GM04504 (cell line): ENCODE measurements at places on chromosomes 3 and 15.

DNA sequence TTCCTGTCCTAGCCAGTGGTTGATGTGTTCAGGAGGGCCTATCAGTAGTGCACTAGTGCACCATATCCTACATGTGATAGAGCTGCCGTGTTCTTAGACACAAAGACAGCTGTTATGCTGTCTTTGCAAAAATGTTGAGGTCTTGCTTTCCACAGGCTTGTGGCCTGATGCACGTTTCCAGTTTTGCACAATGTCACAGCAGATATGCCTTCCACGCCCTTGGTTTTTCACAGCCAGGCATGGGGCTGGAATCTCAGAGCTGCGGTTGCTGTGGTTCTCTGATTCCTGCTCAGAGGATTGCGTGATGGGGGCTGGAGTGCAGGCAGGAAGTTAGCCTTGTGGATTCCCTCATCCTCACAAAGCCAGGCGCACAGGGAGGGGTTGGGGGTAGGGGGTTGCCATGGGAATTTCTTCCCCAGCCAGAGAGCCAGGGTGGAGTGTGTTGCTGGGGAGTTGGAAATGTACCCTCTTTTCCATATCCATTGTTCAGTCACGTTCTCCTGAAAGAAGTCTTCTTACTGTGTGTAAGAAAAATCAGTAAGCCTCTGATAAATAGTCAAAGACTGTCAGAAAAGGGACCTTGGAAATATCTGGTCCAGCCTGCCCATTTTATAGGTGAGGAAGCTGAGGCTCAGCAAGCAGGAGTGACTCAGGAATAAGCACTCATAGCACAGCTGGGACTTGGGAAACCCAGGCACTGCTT, 79.4 kb downstream of the SMAD3 start:
- DNase-seq: no peak

- no peak for DNase-seq
Observed at GRCh38 chr3:188209740-188210139, 55.8 kb downstream of the LPP start.

DNA sequence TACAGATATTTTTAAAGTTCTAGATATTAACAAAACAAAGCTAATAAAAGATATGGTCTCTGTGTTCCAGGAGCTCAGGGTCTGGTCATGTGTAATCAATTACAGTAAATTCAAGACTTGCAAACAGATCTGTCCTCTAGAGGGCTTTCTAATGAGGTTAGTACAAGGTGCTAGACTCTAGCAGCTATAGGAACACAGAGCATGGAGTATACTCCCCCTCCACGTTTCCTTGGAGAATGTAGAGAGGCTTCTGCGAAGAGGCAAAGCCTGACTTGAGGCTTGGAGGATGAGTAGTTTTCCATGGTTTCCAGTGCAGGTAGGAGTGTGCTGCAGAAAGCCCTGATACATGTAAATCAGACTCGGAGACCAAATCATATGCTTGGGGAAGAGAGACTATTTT, 32.7 kb upstream of the DLG1 start:
- no peak for DNase-seq

- no peak for DNase-seq
Observed at GRCh38 chr3:43364926-43365325, 78.6 kb downstream of the SNRK start.

GRCh38 chr3:128170866-128171516, 17.7 kb downstream of the EEFSEC start:
- DNase-seq: peak; percentile 75

DNA sequence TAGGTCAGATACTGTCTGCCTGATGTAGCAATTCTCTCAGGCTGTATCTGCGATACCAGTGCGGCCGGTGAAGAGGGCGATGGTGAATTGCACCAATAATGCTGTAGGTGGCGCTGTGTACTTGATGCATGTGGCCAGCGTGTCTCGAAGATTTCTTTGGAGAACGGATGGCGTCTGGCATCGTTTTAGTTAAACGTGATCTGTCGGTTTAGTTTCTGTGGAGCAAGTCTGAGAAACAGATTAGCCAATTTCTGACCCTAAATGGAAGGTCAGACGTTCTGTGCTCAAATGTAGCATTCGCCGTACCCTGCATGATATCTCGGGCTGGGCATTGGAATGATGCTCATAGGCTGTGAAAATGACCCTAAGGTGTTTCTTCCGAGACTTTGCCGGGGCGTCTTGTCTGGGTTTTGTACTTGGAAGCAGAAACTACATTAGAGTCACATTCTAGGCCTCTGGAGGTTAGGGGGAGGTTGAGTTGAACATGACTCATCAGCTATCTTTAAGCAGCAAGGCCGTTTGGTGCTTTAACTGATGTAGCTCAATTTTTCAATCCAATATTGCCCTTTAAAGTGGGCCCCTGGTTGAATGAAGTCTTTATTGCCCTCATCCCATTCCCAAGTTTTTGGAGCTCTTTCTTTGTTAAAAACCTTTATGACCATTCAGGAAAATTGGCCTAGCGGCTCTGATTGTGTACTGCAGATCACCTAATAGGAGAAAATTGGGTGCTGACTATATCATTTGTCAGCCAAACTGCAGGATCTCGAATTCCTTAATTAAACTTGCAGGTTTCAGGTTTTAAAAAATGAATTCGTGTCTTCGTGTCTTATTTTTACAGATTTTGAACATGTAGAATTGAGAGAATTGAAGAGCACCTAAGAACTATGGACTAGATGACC, 80.0 kb downstream of the SQOR start:
- no peak for DNase-seq

GRCh38 chr15:65081270-65081669, 4.7 kb downstream of the KBTBD13 start:
- DNase-seq: no peak

- no peak for DNase-seq
Observed at GRCh38 chr3:13574083-13574797, 25.3 kb downstream of the FBLN2 start.

- DNase-seq: peak; percentile 16
Observed at GRCh38 chr15:51281368-51281967, 56.9 kb downstream of the CYP19A1 start.

DNA sequence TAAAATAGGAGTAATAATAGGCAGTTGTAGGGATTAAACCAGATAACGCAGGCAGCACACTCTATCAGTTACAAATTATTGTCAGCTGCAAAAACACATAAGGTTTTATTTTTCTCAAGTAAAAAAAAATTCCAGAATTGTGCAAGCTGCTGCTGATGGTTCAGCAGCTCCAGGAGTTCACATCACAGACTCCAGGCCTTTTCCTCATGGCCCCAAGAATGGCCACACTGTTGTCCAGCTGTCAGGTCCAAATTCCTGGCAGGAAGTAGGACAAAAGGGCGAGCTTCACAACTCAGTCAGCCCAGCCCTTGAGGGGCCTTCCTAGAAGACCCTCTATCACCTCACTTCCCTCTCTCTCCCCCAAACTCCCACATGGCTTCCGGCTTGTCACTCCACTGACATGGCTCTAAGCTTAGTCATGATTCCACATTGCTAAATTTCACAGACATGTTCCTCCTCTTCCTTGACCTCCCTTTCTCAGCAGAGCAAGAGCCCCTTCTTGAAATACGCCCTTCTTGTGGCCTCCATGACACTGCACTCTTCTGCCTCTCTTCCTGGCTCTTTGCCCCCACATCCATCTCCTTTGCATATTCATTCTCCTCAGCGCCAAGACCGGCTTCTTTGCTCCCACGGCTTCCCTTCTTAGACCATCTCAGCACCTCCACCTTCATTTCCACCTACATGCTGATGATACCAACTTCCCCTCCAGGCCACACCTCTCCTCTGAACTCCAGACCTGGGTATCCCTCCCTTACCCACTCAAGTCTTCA, 27.4 kb upstream of the FAM174B start:
- DNase-seq: no peak

GRCh38 chr15:61702224-61703020, 357.8 kb downstream of the VPS13C start:
- DNase-seq: no peak

DNA sequence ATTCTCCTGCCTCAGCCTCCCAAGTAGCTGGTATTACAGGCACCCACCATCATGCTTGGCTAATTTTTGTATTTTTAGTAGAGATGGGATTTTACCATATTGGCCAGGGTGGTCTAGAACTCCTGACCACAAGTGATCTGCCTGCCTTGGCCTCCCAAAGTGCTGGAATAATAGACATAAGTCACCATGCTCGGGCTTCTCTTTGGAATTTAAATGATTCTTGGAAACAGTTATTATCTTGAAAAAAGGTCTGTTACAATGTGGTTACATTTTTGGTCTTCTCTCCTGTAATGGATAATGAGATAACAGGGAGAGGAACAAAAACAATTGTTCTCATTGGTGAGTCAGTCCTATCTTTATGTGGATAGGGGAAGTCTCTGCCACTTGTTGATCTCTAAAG, 59.8 kb upstream of the AADACL2 start:
- DNase-seq: no peak

GRCh38 chr3:18649666-18650363, 224.7 kb upstream of the SATB1 start:
- DNase-seq: no peak

- no peak for DNase-seq
Observed at GRCh38 chr15:25743548-25744275, 119.4 kb downstream of the ATP10A start.

DNA sequence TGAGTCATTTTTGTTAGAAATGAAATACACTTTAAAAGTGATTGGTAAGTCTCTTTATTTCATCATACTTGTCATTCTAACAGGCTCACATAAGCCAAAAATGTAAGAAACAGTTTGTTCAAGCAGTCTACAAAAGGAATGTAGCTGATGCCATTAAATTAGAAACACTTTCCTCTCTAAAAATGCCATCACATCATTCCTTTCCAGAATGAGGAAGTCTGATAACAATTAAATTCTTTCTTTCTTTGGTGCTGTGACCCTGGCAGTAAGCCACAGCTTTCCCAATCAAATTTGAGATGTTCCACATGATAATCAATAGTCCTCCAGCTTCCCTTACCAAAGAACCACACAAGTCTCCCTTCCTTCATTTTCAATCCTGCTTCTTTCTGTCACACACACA, 9.4 kb upstream of the P2RY1 start:
- DNase-seq: no peak

DNA sequence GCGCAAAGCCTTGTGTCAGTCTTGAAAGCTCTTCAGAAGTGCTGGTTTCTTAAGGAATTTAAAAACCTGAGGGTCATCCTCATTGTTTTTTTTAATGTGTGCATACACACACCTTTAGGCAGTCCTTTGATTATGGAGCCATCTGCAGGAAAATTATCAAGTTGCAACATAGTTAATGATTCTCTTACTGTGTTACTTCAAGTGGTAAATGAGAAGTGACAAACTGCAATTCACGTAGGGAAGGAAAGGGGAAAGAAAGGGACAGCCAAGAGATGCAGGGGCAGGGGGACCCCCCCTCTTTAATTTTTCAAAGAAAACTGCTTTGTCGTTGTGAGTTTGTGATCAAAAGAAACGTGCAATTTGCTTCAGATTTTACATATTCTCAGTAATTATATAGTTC, 162.4 kb upstream of the CGNL1 start:
- DNase-seq: no peak

- no peak for DNase-seq
Observed at GRCh38 chr15:22258398-22259150, 178.2 kb downstream of the OR4M2 start.

DNA sequence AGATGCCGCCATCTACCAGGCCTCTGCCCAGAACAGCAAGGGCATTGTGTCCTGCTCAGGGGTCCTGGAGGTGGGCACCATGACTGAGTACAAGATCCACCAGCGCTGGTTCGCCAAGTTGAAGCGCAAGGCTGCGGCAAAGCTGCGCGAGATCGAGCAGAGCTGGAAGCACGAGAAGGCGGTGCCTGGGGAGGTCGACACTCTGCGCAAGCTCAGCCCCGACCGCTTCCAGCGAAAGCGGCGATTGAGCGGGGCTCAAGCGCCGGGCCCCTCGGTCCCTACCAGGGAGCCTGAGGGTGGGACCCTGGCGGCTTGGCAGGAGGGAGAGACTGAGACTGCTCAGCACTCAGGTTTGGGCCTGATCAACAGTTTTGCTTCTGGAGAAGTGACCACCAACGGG, 22.6 kb downstream of the ALPK3 start:
- DNase-seq: no peak

DNA sequence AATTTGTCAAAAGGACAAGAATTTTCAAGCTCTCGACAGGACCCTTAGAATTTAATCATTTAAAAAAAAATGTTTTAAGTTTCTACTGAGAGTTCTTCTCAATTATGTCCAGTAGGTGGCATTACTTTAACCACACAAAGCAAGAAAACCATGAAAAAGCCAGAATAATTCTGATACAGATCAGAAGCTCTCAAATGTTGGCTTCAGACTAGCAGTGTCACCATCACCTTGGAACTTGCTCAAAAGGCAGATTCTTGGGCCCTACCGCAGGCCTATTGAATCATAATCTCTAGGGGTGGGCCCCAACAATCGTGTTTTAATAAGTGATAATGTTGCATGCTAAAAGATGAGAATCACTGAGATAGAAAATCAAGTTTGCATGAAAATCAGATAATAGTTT, 99.5 kb upstream of the KCNMB2 start:
- peak; percentile 55 for DNase-seq

- DNase-seq: no peak
Observed at GRCh38 chr3:38598791-38599190, 50.7 kb downstream of the SCN5A start.

DNA sequence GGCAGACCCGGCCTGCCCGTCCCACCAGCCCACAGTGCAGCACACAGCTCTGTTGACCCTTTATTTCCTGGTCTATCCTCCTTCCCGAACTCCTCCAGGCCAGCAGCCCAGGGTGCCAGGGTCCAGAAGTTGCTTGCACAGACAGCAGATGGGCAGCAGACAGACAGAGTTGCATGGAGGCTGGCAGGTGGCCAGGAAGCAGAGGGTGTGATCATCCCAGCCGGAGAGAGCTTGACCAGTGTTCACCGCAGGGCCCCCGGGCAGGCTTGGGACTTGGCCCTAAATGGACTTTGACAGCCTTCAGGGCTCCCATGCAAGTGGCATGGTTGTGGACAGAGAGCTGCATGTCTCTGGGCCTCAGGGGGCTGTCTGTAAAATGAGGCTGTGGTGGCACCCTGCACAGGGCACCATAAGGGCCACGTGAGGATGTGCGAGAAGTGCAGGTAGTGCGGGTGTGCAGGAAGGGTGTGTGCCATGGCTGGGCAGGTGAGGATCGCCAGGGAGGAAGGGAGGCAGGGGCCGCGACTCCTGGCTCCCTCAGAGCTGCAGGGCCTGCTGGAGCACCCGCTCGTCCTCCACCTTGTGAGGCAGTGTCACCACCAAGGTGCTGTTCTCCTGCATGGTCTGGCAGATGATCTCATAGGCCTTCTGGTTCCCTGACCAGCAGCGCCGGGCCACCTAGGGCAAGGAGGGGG, 6.3 kb upstream of the ZXDC start:
- no peak for DNase-seq

- DNase-seq: peak; percentile 30
Observed at GRCh38 chr3:70989174-70989573, 594.4 kb downstream of the FOXP1 start.
